ENCODE measurements at places on chromosomes 1 and 21.

DNA sequence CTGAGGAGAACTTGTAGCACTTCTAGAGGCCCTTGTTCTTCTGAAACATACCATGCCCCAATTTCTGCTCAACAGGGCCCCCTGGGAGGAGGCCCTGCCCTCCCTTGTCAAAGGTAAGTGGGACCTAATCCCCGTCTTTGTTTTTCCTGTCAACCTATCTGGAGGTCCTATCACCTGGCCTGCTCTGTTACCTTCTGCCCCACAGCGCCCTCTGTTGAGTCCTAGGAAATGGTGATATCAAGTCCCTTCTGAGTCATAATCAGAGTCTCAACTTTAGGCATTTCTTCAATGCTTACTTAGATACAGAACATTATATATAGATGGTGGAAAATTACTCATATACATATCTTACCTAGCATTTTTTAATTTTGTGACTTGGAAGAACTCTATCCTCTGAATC lies 28.2 kb upstream of the FCRL4 start:
- peak; percentile 68 for DNase-seq

- no peak for DNase-seq
Observed at GRCh38 chr21:28993293-28993629, 584 bp upstream of the LTN1 start.

- DNase-seq: no peak
Observed at GRCh38 chr1:42998386-42998785, 39.7 kb upstream of the SLC2A1 start.

GRCh38 chr1:116357487-116357886 lies 15.6 kb upstream of the ATP1A1 start:
- no peak for DNase-seq

DNA sequence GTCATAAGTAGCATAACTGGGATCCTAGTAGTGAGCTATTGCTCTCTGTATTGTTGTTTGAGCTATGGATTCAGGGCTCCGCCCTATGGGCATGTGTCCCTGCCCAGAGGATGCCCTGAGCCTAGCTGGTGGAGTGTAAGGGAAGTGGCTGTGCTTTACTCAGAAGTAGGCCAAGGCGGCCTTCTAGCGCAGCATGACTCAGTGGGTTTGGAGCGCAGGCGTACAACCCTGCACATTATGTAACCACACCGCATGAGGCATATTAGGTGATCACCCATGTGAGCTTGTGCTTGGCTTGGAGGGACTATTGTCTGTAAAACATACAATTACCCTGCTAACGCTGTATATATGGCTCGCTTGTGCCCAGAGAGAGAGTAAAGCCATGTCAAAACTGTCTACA lies 11.1 kb upstream of the UBE2U start:
- no peak for DNase-seq

DNA sequence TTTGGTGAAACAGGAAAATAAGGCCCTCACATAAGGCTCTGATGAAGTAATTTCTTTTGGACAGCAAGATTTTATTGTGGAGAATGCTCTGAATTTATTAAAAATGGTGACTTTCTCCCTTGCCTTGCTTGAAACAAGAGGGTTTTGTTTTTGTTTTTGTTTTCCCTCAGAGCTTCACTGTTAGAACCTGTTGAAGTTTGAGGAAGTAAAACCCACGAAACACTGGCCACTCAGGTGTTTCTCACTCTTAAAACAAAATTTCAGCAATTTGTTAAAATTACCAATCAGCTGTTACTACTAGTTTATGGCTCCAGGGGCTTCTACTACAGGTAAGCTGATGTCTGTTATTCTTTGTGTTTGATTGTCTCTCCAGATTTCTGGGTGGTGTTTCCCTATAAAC lies 112.6 kb upstream of the B3GALT2 start:
- no peak for DNase-seq

- no peak for DNase-seq
Observed at GRCh38 chr1:2215909-2216766, 12.0 kb upstream of the SKI start.

GRCh38 chr1:89276690-89277089 lies 4.0 kb upstream of the GBP5 start:
- DNase-seq: no peak

GRCh38 chr1:8423692-8424538 lies 106.0 kb downstream of the SLC45A1 start:
- DNase-seq: peak; percentile 41

- no peak for DNase-seq
Observed at GRCh38 chr1:43101061-43101460, 71.0 kb downstream of the EBNA1BP2 start.

DNA sequence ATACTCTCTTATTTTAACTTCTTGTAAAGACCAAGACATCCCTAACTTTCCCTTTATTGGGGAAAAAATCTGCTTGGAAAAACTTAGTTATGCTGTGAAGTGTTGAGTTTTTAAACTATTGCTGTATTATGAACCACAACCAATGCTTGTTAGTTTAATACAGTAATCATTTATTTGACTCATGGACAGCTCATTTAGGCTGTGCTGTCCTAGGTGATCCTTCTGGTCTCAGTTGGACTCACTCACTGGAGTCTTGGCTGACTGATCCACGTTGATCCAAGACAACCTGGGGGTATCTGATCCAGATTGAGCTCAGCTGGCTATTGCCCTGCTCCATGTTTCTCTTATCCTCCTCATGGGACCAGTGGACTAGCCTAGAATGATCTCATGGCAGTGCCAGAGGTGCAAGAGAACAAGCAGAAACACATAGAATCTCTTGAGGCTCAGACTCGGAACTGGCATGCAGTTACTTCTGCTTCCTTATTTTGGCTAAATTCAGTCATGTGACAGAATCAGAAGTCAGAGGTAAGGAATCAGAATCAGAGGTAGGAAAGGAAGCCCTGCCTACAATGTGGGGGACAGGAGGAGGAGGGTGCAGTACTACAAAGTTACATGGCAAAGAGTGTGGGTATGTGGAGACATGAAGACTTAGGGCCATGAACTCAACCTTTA lies 156.5 kb downstream of the FGGY start:
- no peak for DNase-seq

- DNase-seq: no peak
Observed at GRCh38 chr1:109112056-109112651, 1.8 kb upstream of the ELAPOR1 start.

- DNase-seq: no peak
Observed at GRCh38 chr1:157034137-157034800, 11.3 kb downstream of the ARHGEF11 start.

DNA sequence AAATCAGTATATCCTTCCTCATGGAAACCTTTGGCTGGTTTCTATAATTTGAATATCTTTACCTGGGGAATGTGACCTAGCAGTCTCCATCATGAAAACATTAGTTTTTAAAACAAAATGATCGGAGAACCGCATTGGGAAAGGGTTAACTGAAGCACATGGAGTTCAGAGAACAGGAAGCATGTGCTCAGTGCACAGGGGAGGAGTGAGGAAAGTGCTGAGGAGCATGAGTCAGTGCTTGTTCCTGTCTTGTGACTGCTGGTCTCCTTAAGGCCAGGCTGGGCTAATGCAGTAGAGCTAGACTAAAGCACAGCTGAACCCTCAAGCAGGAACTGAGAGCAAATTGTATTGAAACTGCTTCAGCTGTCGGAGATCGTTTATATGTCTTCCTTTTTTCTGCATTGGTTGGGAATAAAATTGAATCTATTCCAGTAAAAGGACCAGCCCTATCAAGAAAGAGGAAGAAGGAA lies 5.8 kb downstream of the IFI16 start:
- no peak for DNase-seq

DNA sequence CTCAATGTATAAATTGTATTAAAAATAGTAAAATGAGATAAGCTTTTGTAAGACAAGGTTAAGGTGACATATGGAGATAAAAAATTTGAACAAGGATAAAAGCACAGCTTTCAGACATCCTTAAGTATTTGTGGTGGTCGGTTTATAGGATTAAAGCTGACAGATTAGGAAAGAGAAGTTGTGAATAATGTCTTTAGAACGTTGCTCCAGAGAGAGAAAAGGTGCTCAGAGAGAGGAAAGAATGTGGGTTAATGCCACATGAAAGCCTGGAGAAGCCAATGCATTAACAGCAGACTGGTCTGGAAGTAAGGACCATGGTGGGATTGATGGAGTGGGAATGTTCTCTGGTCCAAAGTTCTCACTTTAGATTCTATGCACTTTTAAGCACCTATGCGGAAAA lies 44.8 kb downstream of the ATP6V1G3 start:
- no peak for DNase-seq

DNA sequence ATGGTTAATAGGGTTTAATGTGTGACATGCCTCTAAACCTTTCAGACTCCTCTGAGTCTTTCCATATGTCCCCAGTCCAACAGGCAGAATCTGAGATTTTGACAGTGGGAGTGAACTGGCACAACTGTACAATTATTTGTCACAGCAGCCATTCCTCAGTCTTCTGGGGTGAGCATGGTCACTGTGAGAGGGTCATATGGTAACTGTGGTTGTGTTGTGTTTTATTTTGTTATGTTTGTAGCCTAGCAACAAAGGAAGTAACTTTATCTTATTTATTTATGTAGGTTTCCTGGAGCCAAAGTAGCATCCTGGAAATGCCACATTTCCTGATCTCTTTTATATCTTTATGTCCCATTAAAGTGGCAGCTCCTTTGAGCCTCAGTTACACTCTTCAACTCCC lies 1067.9 kb downstream of the TTLL7 start:
- no peak for DNase-seq

DNA sequence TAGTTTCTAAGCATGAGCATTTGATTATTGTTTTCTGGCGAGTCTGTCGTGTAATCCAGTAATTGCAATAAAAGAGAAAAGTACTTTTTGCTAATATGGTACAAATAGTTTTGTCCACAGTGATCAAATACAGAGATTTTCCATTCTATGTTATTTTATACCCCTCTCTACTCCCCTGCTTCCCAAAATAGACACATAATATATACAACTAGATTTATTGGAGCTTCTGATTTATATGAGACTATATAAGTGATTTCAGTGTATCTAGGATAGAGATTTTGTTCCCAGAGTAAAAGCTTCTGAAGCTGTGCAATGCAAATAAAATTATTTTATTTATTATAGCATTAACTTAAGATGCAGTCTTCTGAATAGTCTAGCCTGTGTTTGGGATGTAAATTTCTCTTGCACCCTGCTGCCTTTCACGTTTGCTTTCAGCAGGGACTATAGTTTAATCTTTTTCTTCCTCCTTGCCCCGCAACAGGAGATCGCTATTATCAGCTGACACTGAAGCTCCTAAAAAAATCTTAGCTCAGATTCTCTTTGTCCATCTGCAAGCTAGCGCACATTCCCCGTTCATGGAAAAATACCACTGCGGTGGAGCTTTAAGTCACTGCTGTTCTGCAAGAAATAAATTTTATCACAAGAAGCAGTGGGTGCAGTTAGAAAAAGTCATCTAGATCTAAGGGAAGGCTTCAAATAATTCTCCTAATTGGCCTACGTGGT lies 273.3 kb downstream of the DISC1 start:
- no peak for DNase-seq

- DNase-seq: no peak
Observed at GRCh38 chr1:28450561-28450960, 55.3 kb upstream of the RCC1 start.

- DNase-seq: no peak
Observed at GRCh38 chr1:110956586-110956985, 7.1 kb downstream of the LRIF1 start.

DNA sequence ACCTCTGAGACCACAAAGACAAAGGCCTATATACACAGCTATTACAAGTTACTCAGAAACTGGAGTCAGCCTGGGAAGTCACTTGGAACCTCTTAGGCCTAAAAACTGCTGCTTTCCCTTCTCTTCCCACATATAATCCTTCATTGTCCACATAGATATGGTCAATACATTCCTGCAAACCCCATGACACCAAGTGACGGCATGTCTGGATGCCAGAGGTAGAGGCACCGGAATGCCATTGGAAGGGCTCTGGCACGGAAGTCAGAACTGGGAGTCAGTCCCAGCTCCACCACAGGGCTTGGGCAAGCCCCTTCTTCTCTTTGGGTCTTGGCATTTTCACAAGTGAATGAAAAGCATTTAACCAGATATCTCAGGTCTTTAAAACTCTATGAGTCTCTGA lies 204.7 kb downstream of the MATN1 start:
- DNase-seq: no peak

- no peak for DNase-seq
Observed at GRCh38 chr1:231176421-231176820, 14.6 kb downstream of the TRIM67 start.

GRCh38 chr1:179021873-179022272 lies 3.8 kb upstream of the FAM20B start:
- no peak for DNase-seq

DNA sequence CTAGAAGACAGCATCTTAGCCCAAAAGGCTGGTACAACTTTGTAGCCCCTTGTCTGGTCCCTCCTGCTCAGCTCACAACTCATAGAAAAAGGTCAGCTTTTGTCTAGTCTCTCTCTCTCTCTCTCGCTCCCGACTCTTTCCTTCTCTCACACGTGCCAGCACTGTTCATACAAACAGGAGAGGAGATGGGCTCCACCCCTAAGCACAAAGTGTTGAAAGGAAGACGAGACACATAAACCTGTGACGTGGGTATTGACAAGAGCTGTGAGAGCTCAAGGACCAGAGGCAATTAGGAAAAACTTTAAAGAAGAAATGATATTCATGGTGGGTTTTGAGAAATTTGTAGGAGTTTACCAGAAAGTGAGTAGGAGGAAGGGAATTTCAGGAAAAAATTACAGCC lies 23.6 kb upstream of the KCNC4 start:
- no peak for DNase-seq

GRCh38 chr1:185338719-185339622 lies 21.9 kb upstream of the IVNS1ABP start:
- DNase-seq: no peak

GRCh38 chr1:214643030-214643429 lies 40.0 kb downstream of the CENPF start:
- DNase-seq: no peak

DNA sequence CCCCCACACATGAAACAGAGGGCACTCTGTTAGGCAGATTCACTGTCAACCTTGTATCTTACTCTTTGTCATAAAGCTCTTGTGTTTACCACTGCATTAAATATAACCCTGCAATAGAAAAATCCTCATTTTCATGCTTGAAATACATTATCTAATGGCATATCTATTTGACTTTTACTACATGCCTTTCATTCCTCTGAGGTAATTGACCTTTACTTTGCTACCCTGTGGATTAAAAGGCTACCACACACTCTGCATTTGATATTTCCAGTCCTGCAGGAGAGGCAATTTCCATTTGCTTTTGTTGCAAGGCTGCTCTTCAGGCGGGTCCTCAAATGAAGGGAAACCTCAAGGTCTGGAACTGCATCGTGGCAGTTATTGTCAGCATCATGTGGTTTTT lies 238.0 kb downstream of the NTNG1 start:
- DNase-seq: no peak

DNA sequence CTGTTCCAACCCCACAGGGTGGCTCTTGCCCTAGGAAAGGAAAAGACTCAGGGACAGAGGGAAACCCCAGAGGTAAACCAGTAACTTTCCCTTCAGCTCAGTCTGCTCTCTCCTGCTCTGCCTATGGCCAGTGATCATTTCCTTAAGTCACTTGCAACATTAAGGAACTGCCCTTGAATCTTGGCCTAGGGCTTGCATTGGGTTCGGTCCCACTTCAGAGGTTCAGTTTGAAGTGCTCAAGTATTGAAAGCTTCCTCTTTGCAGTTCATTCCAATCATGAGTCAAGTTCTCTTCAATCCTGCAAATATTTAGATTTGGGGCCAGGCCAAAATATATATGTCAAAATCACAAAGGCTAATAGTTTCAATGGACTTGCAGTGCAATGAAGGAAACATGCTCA lies 97.7 kb upstream of the IRF2BP2 start:
- no peak for DNase-seq

All from H1 (cell line).